Activated CD8-positive, alpha-beta memory T cell treated with anti-CD3 and anti-CD28 coated beads for 48 hours (primary cell): ENCODE measurements at places on chromosomes 6 and 20.
A peak's percentile ranks its signal among the peaks of the same experiment; 100 is the strongest.

GRCh38 chr6:136989571-136990241, 55.1 kb downstream of the IL20RA start:
- DNase-seq = no peak

DNA sequence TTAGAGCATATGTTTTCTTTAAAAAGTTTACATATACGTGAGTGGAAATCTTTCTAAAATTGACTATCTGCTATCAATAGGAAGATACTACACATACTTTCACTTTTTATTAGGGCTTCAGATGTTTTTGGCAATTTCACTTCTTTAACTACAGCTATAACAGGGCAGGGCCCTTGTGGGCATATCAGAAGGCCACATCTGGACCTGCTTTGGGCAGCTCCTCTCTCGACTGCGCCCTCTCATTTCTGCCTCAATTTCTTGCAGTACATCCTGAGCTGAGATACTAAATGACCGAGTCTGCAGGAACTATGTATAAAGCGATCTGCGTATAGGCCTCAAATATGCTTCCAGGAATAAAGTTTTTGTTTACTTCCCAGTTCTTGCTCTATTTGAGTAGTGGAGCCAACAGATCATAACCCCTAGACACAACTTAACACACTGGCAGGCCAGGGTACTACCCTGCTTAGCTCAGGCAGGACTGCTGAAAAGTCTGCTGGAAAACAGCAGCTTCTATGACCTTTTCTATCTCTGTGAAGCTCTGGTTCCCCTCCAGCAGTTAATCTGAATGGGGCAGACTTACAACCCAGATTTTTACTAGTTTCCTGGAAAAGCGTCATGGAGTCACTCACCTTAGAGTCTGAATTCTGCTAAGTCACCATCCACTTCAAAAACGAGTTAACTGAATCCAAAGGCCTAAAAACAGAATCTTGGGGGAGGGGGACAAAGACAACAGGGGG, 12.7 kb downstream of the GCLC start:
- no peak for DNase-seq

DNA sequence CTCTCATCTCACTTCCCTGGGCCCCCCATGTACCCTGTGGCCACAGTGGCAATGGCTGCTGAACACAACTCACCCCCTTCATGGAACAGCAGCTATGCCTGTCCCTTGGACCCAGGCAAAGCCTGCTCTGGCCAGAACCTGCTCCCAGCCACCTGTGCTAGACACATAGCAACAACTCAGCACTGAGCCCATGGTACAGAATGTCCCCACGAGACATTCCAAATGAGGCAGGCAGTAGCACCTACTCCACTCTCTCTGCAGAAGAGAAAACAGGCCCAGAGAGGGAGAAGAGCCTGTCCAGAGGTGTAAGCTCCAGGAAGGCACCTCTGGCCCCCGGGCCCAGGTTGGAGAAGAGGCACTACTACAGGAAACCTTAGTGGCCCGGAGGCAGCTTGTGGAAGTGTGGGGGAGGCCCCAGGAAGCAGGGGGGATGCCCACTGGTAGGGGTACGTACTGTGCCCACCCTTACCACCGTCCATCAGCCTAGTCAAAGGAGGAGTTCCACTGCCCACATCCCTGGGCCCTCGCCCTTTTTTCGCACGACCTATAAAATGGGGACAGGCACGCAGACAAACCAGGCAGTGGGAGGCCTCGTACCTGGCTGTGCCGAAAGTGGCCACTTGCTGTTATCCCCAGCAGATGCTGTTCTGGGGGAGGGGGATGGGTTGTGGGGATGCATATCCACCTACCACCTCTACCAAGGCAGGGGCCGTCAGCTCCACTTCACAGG, 97.2 kb downstream of the ASXL1 start:
- no peak for DNase-seq

DNA sequence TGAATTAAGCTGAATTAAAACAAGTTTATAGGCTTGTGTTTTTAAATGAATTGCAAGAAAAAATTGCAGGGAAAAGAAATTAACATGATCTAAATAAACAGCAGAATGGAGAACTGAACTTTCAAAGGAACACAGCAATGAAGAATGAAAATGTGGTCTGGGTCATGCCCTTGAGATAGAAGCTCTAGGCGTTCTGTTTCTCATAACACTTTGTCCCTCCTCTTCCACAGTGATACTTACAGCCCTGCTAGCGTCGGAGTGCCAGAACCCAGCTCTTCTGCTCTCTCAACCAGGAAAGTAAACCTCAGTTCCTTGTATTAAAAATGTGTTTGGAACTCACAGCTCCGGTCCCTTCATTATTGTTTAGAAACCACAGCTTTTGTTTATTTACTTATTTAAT, 11.4 kb downstream of the HMGCLL1 start:
- DNase-seq = no peak

DNA sequence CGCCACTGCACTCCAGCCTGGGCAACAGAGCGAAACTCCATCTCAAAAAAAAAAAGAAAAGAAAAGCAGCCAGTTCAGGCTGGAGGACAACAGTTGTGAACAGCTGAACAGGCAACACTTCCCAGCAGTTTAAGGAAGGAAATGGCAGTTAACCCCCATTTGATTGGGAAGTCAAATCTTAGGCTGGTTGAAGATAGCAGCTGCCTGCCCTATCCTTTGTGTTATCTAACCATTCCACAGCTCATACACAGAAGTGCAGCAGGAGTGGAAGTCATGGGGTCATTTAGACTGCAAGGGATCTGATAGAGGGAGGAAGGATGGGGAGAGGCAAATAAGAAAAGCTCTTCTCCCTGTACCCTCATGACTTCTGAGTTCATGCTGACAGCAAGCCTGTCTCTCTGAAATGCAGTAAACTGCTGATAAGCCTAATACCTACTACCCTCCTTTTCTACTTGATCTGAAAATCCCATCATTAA, 35.3 kb downstream of the KCTD20 start:
- no peak for DNase-seq

DNA sequence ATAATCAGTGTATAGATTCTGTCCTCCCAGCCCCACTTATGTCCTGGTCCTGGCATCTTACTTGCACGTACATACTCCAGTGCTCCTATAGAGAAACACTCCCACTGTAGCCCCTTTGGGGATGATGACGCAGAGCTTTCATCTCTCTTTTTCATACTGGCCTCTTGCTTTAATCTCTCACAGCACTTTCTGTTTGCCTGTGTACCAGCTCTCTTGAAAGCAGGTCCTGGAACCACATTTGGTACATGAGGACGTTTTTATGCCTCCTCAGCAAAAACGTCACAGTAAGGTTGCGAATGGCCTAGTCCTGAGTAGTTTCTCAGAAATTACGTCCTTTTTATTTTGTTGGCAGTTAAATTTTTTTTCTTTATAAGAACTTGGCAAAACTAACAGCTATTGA, 10.8 kb downstream of the L3MBTL3 start:
- no peak for DNase-seq

DNA sequence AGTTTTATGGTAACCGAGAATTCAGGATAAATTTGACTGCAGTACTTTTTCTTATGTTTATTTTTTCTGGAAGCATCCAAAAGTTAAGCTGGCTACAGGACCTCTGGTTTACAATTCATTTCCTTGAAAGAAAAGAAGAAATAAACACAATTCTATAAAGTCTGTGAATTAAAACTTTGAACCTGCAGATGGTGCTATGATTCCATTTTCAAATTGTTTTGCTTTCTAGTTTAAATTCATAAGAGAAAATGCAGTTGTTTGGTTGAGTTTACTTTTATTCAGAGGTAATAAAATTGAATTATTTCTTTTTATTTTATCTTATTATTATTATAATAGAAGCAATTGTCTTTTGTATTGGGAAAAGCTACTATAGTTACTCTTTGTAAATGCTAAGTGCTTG, 1.8 kb upstream of the VIP start:
- no peak for DNase-seq

DNA sequence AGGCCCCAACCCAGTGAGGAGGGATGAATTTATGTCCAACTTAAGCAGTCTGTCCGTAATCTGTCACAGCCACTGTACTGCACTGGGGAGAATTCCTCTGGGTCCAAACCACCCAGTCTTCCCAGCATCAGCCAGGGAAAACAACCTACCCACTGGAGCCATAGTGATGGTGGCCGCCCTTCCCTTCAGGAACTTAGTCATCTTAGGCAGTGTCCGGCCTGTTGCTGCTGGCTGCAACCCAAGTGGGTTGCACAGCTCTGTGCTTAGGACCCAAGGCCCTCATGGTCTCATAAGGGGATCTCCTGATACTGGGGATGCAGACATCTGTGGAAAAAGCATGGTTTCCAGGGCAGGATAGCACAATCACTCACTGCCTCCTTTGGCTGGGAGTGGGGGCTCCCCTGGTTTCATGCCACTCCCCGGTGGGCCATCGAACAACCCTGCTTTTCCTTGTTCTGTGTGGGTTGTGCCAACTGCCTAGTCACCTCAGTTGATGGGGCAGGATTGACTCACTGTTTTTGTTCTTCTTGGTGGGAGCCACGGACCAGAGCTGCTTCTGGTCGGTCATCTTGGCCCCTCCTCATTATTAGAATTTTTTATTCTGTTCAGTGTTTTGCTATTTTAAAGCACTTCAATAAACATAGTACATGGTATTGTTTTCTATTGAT, 591.9 kb downstream of the DOK5 start:
- DNase-seq = no peak

- no peak for DNase-seq
These were observed 1.4 kb downstream of the AARS2 start for GRCh38 chr6:44311767-44312166.

DNA sequence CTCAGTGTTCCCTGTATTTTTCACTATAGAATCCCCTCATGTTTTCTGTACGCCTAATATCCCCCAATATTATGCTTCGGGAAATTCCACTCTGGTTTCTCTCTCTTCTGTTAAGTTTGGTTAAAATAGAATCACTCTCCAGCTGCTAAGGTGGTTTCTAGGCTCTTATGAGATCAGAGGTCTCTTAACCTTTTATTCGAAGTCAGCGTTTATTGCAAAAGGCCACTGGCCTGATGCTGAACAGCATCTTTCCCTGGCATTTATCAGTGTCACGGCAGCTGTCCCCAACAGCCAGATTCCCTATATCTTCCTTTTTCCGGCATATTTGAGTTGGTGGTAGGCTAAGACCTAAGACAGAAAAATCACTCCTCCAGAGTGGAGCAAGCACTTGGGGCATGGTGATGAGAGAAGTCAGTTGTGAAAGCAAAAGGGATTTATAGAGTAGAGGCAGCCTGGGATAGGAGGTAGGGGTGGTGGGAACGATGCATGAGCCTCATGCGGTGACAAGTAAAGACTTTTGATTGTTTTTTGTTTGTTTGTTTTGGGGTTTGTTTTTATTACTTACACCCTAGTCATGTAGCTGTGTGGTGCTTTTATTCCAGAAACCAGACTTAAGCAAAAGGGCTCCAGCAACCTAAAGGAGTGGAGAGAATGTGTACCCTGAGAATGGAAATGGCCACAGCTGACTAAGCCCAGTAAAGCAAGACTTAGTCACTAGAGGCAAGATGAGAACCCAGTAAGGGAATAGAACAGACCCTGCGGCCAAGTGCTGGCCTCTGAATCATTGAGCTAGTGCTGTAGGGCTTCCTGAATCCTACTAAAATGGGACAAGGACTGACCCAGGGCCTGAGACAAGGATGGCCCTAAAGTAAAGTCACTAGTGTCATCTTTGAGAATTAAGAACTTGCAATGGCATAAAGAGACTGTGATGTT, 233.0 kb upstream of the PRND start:
- DNase-seq = no peak

DNA sequence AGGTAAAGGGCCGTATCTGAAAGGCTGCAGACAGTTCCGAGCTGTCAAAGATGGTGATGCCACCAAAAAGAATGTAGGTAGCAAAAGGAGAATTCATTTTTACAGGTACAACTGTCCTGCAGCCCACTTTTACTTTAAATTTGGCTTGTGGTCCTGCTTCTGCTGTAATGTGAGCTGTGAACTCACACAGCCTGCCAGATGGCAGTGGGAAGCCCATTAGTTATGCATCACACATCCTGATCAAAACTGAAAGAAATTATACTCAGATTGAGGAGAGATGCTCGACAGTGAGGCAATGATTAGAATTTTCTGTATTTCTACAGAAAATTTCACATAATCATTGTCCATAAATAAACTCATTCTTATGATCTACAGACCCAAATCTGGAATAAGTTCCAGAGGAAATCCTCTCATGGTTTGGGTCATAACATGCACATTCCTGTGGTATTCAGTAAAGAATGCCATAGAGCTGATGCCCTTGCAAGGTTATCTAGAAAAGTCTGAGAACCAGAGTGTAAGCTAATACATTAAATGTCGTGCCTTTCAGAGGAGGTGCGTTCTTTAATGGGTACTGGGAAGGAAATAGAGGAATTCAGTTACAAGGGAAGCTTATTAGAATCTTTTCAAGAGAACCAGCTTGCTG, 23.9 kb upstream of the E2F3 start:
- DNase-seq = no peak

GRCh38 chr6:143543435-143543834, 31.9 kb upstream of the FUCA2 start:
- no peak for DNase-seq

DNA sequence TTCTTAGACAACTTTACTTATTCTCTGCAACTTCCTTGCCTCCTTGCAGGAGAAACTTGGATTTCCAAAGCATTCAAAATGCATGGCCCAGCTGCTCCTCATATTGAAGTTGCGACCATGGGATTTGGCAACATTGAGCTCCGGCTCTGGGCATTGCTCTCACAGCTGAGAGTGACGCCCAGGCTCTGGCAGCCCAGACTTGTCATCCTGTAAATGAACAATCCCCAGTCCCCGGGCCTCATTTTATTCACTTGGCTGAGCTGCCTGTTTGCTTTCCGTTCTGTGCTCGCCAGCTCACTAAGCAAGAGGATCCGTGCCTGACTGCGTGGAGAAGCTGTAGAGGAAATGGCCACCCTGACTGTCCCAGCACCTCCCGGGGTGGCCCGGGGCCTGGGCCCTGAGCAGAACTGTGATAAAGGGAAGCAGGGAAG, 119.5 kb upstream of the CD93 start:
- DNase-seq = no peak

DNA sequence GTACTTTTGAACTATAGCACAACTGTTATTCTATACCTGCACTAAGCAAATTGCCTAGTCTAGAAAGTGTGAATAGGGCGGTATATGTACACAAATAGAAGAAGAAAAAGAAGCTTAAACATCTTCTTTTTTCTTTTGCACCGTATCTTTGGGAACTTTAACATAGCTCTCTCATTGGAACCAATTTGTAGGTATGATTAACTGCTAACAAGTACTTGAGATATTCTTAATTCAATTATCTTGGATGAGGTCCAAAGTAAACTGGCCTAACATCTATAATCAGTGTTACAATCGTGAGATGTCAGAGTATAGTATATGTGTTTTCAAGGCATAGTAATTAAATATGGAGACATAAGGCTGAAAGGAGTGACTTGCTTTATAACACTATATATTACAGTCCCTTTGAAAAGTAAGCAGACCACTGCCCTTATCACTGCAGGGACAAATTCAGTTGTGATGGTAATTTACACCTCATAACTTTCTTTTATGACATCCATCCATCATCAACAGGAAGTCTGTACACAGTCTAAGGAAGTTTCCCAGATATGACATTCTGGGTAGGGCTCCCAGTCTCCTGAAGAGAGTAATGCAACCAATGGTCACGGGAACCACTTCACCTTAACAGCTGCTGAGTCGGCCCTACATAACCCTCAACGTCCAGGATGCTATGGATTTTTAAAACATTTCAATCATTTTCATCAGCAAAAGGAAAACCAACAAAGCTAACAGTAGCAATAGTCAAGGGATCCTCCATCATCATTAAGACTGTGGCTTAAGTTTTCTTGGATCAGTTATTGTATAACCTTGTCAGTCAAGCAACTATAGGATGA, 37.6 kb downstream of the NKAIN2 start:
- DNase-seq = no peak

- DNase-seq = no peak
These were observed 69.5 kb upstream of the AFDN start for GRCh38 chr6:167757249-167757648.

- no peak for DNase-seq
These were observed 287.4 kb downstream of the CD109 start for GRCh38 chr6:73983367-73983766.

GRCh38 chr6:25490018-25490801, 161.8 kb upstream of the SCGN start:
- DNase-seq = peak; percentile 14
